ENCODE measurements at places on chromosomes 1 and 21. TPM values are rescaled to one million over a fixed set of nuclear protein-coding genes. Genes with fewer than 3 reads are reported as not detected.

ACTN2 gene
- 0.24 TPM for total RNA-seq

GRCh38 chr1:243713470-243714186, 136.4 kb downstream of the AKT3 start:
- ATAC-seq, result no peak

GRCh38 chr1:236315518-236315917, 33.8 kb upstream of the ERO1B start:
- no peak for ATAC-seq

GRCh38 chr1:41823471-41823870, 95.3 kb downstream of the HIVEP3 start:
- ATAC-seq, result peak; percentile 61

GRCh38 chr1:23930861-23931490, 17.8 kb upstream of the CNR2 start:
- ATAC-seq, result peak; percentile 17

All from esophagus mucosa (tissue), 1 donor.